ENCODE measurements at places on chromosomes 16 and 17.

- no peak for DNase-seq
Observed at GRCh38 chr16:23534868-23535860, 22.0 kb downstream of the EARS2 start.

DNA sequence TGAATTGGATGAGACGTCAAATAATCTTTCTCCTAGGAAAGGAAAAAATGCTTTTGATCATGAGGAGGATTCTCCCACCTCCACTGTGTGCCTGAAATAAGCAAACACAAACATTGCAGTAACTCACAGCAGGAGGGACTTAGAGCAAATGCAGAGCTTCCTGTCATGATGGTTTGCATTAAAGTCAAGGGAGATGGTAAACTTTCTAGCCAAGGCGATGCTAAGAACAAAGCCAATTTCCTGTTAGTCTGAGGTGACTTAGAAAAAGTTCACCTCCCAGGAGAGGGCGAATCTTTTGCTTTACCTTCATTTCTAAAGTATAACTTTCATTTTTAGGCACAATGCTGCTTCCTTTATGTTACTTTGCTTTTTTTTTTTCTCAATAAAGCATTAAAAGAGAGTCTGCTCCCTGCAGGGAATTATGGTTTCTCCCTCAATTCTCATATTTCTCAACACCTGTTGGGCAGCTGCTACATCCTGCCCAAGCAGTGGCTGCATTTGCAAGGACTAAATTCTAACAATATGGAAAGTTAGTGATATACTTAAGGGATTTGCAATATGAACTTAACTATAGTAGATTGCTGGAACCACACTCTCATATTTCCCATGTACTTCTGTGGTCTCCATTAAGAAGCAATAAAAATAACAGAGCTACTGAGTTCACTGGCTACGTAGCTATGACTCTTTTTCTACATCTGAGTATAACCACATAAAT, 175.6 kb downstream of the PCTP start:
- no peak for DNase-seq

- DNase-seq, result no peak
Observed at GRCh38 chr16:49889725-49890397, 33.9 kb upstream of the ZNF423 start.

GRCh38 chr17:72822358-72823023, 270.0 kb downstream of the SLC39A11 start:
- no peak for DNase-seq

DNA sequence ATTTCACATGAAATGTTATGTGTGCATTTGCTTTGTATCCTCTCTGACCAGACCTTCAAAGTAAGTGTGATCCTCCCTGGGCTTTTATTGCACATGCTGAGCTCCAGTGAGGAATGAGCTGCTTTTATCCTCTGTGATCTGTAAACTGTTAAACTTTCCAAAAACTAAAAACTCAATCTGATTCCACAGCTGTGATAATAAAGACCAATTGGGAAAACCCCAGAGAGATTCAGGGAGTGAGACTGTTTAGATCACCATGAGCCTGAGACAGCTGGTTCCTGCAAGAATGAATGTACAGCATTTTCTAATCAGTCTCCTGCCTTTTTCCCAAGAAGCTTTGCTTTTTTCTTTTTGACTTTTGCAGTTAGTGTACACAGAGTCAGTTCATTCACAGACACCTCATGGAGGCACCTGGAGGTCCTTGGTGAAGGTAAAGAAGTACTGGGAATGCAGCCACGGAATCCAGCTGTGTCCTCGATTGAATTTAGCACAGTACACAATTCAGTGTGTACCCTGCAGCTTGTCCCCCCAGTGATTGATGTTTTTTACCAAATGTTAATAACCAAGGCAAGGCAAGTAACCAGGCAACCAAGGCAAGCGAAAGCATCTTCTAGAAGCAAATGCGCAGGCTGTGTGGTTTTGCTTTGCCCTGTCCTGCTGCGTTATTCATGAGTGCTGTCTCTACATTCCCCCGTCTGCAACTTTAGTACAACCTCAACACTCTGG, 182.6 kb downstream of the LGALS9B start:
- no peak for DNase-seq

DNA sequence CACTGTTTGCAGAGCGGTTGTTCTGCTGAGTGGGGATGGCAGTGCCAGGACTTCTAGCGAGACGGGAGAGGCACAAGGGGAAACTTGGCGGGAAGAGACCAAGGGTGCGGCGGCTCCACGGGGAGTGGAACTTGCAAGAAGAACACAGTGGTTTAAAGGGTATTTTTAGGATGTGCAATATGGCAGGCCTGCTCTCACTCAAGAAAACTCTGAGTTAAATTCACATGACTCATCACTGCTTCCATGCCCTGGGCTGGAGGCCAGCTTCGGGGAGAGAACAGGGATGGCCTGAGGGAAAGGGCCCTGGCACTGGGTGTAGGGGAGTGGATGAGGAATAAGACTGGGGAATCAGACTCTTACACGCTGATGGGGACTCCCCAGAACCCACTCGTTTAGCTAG, 13.3 kb upstream of the CD300LD start:
- DNase-seq, result no peak

- no peak for DNase-seq
Observed at GRCh38 chr16:49337814-49338350, 35.7 kb upstream of the C16orf78 start.

DNA sequence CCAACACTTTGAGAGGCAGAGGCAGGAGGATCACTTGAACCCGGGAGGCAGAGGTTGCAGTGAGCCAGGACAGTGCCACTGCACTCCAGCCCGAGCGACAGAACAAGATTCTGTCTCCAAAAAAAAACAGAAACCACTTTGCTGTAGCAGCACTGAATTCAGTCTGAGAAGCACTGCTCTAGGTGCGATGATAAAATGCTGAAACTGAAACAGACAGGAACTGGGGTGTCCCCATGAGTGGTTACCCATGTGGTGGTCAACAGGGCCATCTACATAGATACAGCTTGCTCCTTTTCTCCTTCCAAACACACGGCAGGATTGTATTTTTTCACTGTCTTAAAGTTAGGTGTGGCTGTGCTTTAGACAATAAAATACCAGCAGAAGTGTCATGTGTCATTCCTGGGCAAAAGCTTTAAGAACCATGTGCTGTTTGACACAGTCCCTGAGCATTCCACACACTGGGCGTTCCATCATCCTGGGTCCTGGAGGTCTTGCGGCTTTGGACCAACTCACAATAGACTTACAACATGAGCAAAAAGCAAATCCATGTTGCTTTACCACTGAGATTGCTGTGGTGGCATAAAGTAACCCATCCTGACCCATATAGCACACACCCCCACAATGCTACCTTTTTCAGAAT, 11.5 kb downstream of the GAS7 start:
- no peak for DNase-seq

- no peak for DNase-seq
Observed at GRCh38 chr17:49082231-49082630, 50.3 kb upstream of the B4GALNT2 start.

DNA sequence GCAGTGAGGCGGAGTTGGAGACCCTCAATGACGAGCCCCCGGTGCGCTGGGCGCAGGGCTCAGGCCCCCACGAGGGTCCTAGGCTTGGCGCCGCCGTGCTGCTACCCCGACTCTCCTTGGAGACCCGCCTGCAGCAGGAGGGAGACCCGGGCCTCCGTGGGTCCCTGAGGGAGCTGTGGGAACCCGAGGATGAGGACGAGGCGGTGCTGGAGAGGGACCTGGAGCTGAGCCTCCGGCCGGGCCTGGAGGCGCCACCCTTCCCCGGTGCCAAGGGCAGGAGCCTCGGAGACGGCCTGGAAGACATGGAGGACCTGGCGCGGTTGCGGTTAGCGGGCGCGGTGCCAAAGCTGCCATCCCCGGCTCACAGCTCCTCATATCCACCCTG, 2.3 kb downstream of the MYO15B start:
- no peak for DNase-seq

DNA sequence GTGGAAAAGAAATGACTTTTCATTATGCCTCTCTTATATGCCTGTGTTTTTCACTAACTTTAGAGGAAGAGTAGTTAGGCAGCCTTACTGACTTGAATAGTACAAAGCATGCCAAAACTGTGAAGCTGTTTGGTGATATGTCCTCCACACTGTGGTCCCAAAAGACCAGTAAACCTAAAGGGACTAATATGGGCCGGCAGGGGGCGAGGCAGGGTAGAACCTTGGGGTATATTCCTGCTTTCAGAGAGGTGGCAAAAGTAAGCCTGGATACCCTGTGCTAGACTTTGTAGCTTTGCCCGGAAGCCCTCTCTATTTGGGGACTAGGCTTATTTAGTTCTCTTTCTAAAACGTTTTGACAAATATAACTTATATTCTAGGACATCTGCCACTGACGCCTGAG, 36.5 kb upstream of the VWA3A start:
- no peak for DNase-seq

All from stimulated activated CD4-positive, alpha-beta T cell treated with anti-CD3 and anti-CD28 coated beads, TNF-alpha, amount 100 ng/mL, for 4 hours (primary cell).